Iris pigment epithelial cell (primary cell): ENCODE measurements at places on chromosomes 1 and 21.
A peak's percentile ranks its signal among the peaks of the same experiment; 100 is the strongest.

GRCh38 chr1:233281711-233282581 is 13.6 kb downstream of the PCNX2 start:
- peak; percentile 82 for DNase-seq

- no peak for DNase-seq
Observed at GRCh38 chr1:173258479-173259264, 51.5 kb upstream of the TNFSF4 start.

- no peak for DNase-seq
Observed at GRCh38 chr1:238396140-238396539, 505.4 kb upstream of the ZP4 start.

DNA sequence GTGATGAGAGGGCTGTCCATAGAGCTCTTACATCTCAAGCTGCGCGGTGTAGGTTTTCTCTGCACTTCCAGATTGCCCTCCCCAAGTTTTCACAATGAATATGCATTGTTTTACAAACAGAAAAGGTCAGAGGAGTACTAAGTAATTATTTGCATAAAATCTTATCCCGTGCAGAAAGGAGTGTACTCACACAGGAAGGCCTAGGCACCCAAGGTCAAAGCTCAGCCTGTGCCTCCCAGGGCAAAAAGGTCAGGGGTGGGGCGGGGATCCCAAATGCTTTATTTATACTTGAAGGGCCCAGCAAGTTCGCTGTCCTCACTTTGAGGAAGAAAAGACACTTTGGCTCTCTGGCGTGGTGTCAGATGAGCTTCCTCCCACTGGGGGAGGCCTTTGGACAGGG is 10.3 kb upstream of the KCNE1 start:
- DNase-seq: no peak
